Naive thymus-derived CD8-positive, alpha-beta T cell (primary cell): ENCODE measurements at places on chromosomes 7 and 10. TPM values are rescaled to one million over a fixed set of nuclear protein-coding genes. Genes with fewer than 3 reads are reported as not detected.

The TNS3 gene
- not detected for polyA plus RNA-seq

The CALHM3 gene
- not detected for polyA plus RNA-seq

The TMEM209 gene
- 43.2 TPM for polyA plus RNA-seq

The PNLIP gene
- polyA plus RNA-seq = not detected

The NEUROD6 gene
- polyA plus RNA-seq = not detected

The DNAJC12 gene
- polyA plus RNA-seq = 1.4 TPM

The LRRN3 gene
- 223 TPM for polyA plus RNA-seq

The PPP1R17 gene
- polyA plus RNA-seq = not detected

The PNLIPRP1 gene
- not detected for polyA plus RNA-seq

The PIP gene
- not detected for polyA plus RNA-seq

The IQCE gene
- polyA plus RNA-seq = 0.77 TPM

The HMX2 gene
- polyA plus RNA-seq = not detected

The OR2A1 gene
- not detected for polyA plus RNA-seq

The ECD gene
- 19.9 TPM for polyA plus RNA-seq

The TDRD1 gene
- polyA plus RNA-seq = 0.50 TPM

The CHST3 gene
- not detected for polyA plus RNA-seq

The HOGA1 gene
- not detected for polyA plus RNA-seq

The HABP2 gene
- not detected for polyA plus RNA-seq
